ENCODE measurements at places on chromosomes 3 and 15. TPM values are rescaled to one million over a fixed set of nuclear protein-coding genes. Genes with fewer than 3 reads are reported as not detected.

CIP2A gene
- 4.3 TPM for total RNA-seq

CLDN18 gene
- total RNA-seq = not detected

RAB11A gene
- total RNA-seq = 112 TPM

DNA sequence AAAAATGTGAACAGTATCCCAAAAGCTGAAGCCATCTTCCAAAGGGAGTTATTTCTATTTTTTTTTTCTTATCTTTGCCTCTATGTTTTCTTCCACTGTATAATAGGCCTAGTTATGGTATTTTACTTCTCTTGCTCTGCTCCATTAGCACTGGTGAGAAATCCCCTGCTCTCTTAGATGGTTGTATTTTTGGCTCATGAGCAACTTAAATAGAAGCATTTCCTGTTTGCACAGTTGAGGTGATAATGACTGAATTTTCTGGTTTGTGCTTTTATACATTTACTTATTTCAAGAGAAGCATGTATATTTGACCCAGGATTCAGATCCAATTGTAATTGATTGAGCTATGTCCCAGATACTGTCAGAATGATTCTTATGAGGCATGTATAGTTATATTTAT lies 61.6 kb upstream of the CD200R1L start:
- no peak for DNase-seq

DNA sequence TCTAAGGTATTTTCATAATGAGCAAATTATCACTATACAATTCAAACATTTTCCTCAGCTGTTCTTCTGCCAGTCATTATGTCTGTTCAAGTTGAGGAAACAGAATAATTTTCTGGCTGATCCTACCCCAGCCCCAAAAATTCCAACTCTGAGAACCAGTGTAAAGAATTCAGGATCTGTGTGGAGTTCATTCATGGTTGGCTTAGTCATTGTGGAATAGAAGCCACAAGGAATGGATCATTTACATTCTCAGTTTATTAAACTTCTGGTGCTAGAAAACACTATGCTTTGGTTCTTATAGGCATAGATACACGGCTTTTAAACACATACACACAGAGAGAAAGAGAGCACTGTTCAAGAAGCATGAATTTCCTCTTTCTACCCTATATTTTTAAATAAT lies 134.6 kb downstream of the CMSS1 start:
- DNase-seq = no peak

DNA sequence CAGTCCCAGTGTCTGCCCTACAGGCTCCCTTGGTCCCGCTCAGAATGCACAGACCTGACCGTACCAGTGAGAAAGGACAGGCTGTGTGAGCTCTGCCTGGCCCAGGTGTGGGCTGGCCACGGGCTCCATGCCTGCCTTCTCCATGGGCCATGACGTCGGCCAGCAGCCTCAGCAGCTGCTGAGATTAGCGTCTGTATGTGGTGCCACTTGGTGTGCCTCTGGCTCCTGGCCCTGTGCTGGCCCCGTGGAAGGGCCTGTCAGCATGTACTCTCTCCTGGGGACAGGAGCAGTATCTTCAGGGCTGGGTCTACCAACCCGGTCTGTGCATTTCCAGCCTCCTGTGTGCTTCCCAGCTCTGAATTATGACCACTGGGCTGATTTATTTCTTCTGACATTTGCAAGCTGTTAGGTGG lies 25.7 kb downstream of the KLF13 start:
- DNase-seq = no peak

DNA sequence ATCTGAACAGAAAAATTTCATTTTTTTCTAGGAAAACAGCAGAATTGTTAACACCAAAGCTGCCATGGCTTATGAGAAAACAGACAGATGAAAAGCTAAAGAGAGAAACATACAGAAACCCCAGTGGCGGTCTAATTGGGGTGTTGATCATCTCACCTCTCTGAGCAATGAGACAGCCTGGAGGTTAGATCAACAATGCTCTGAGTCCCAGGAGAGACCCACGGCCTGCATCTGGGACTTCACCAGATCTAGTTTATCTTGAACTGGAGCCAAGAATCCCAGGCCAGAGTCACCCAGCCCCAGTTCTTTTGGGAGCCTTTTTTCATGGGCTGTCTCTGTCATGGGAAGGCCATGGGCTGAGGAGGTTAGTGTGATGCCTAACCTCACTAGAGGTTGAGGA lies 3.5 kb upstream of the GALNT15 start:
- no peak for DNase-seq

GRCh38 chr3:134336587-134336986 lies 37.7 kb downstream of the AMOTL2 start:
- no peak for DNase-seq

DNA sequence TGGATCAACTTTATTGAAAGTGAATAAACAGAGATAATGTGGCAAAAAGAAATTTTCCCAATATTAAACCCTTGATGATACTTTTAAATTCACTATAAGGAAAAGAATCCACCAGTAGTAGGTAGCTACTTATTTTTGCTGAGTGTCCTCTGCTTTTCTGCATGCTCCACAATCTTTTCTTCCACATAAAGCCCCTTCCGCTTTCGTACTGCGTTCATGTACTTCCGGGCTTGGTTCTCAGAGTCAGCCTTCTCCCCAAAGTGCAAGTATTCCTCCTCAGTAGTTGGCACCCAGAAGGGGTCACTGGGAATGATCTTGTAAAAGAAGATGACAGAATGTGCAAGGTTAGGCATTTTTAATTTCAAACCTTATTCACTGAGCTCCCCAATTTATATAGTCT lies 84.4 kb upstream of the MEX3B start:
- no peak for DNase-seq

- no peak for DNase-seq
Measured at GRCh38 chr3:155231792-155232191, 61.7 kb downstream of the STRIT1 start.

GRCh38 chr3:46586738-46587246 lies 20.7 kb upstream of the LRRC2 start:
- DNase-seq = no peak

GRCh38 chr3:123678108-123678511 lies 93.3 kb upstream of the HACD2 start:
- no peak for DNase-seq

DNA sequence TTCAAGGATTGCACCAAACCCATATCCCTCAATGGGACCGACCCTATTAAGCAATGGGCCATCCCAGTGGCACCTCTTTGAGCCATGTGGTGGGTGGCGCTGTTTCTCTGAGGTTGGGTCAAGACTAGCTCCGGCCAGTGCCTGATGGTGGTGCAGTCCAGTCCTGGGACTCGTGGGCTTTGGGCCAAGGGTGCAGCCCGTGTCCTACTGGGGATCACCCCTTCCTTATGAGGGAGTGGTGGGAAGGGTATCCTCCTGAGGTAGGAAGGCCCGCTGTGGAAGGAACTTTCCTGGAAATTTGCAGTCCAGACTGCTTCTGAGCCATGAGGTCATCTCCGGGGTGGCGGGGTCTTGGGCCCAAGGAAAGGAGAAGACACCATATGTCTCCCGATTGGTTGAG lies 231.6 kb downstream of the SNRPN start:
- DNase-seq = peak; percentile 46

DNA sequence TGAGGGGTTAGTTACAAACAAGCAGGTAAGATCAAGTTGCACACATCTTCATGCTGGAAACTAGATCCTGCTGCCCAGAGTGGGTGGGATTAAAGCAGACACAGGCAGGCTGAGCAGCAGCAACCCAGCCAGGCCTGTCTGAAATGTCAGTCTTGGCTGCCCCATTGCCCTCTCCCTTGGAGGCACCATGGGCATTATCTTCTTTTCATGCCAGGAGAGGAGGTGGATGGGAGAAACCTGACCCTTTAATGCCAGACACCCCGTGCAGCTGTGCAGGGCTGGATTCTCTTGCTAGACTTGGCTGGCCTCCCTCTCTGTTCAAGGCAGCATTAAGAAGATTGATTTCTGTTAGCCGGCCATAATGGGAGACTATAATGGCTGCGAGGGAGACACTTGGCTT lies 23.0 kb upstream of the EPHB1 start:
- DNase-seq = no peak

Measured in sigmoid colon (tissue), 7 donors.